ENCODE measurements at places on chromosomes 6 and 20. TPM values are rescaled to one million over a fixed set of nuclear protein-coding genes. Genes with fewer than 3 reads are reported as not detected.

- no peaks in the 10 kb centered on the region for H3K36me3 ChIP-seq
- no peaks in the 10 kb centered on the region for H3K4me1 ChIP-seq
- H3K4me3 ChIP-seq: no peak overlapping the region
- no peak overlapping the region for H3K27ac ChIP-seq
These were observed 637.7 kb upstream of the CITED2 start for GRCh38 chr6:140012150-140012549.

The MKKS gene
- total RNA-seq: 19.9 TPM

- no peaks in the 10 kb centered on the region for H3K36me3 ChIP-seq
- no peak for DNase-seq
- no peaks in the 10 kb centered on the region for H3K27me3 ChIP-seq
- no peak overlapping the region for H3K27ac ChIP-seq
These were observed 29.3 kb upstream of the TBC1D7 start for GRCh38 chr6:13357551-13358075.

DNA sequence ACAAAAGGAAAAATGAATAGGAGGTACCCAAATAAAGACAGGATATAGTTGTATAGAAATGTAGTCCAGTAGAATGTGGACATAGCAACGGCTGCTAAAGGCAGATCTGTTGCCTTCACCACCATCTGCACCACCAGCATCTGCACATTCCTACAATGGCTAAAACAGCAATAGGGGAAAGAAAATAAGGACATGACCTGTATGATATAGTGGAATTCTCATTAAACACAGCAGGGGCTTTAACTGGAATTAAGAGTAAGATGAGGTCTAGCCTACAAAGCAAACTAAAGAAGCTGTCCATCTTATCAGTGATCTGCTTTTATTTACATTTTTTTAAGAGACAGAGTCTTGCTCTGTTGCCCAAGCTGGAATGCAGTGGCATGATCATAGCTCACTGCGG, 26.8 kb upstream of the SCAF8 start:
- no peaks in the 10 kb centered on the region for H3K27me3 ChIP-seq
- H3K4me3 ChIP-seq: no peak overlapping the region
- H3K4me1 ChIP-seq: no peaks in the 10 kb centered on the region
- no peak for DNase-seq
- H3K36me3 ChIP-seq: no peaks in the 10 kb centered on the region
